ENCODE measurements at places on chromosomes 3 and 15. TPM values are rescaled to one million over a fixed set of nuclear protein-coding genes. Genes with fewer than 3 reads are reported as not detected.

- no peak for DNase-seq
These were observed 36.8 kb downstream of the TRANK1 start for GRCh38 chr3:36907911-36908646.

DNA sequence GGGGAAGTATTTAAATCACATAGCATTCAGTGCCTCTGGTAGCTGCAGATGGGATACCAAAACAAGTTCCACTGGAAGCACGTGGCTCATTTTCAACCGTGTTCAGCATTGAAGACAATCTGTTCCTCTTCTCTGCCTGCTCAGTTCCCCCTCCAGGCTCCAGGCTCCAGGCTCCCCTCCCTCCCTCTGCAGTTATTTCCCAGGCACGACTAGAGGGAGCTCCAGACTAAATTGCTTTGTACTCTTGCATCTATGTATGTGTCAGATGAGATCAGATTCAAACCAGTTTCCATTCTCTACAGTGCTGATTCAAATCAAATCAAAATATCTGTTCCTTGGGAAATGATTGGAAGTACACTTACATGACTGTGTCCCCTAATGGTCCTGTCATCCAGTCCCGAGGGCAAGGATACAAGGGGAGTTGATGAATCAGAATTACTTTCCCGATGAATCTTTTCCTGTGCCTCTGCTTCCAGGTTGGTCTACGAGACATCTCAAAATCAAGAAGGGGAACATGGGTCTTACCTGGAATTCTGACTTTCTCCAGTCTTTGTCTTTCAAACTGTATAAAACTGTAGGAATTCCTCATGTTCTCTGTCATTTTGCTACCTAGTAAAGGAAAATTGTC is 600.5 kb downstream of the EDEM1 start:
- DNase-seq = peak; percentile 48

DNA sequence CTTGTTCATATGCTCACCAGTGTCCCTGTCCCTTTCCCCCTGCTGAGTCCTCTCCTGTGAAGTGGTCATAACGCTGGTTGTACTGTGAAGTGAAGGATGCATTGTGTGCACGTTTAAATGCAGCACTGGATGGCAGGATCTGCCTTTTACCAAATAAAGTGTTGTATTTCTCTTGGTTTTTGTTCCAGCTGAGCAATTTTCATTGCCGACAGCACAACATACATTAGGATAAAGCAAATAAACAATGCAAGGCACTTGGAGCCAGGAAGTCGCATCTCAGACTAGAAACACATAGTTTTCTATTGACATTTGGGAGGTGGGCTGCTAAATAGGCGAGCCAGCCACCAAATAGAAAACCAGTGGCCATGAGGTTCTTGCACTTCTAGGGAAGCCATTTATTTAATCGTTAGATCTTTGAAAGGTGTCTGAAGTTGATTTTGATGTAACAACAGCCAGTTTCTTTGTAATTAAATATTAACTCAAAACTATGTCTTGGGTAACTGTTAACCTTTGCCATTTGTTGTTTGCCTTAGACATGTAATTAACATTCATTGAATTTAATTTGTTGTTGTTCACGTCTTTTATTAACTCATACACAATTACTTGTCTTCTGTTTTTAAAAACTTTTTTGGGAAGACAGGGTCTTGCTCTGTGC is 185.3 kb downstream of the FNDC3B start:
- peak; percentile 62 for DNase-seq

- DNase-seq = peak; percentile 79
These were observed 75.0 kb downstream of the STARD9 start for GRCh38 chr15:42650208-42651066.

DNA sequence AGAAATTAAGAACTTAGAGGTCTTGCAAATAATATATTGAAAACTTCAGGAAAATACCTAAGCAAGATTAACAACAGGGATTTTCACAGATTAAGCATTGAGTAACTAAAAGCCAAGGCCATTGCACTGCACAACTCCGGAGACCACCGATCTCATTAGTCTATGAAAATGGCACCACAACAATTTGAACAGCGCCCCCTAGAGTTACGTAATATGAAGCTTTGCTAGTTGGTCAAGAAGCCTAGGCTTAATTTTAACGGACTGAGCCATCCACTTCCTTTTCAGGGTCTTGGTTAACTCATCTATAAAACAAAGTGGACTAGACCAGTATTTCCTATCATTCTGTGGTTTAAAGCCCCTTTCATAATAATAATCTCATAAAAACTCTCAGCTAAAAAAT is 24.8 kb downstream of the TMEM212 start:
- DNase-seq = no peak

DNA sequence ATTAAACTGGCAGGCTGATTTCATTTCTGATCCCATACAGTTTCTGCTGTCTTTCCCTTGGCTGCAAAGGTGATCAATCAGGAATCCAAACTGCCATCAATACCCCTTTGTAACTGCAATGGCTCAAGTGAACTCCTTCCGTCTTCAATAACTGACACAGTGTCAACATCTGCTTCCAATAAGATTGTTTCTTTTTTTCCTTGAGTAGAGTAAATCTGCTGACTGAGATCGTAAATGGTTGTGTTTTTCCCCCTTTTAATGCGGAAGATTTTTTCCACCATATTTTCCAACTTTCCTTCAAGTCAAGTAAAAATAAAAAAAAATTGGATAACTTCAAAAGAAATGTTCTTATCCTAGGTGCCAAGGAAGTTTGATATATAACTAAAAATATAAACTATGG is 48.7 kb downstream of the VGLL3 start:
- no peak for DNase-seq

DNA sequence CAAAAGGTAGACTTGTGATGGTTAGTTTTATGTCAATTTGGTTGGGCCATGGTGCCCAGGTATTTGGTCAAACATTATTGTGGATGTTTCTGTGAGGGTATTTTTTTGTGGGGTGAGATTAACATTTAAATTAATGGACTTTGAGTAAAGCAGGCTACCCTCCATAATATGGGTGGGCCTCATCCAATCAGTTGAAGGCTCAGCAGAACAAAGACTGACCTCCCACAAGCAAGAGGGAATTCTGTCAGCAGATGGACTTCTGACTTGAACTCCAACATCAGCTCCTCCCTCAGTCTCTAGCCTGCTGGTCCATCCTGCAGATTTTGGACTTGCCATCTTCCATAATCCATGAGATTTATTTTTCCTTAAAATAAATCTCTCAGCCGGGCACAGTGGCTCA is 55.6 kb upstream of the BNC1 start:
- DNase-seq = no peak

GRCh38 chr15:40287968-40288367 is 5.1 kb upstream of the ANKRD63 start:
- DNase-seq = no peak

GRCh38 chr3:81968658-81969057 is 207.2 kb upstream of the GBE1 start:
- no peak for DNase-seq

DNA sequence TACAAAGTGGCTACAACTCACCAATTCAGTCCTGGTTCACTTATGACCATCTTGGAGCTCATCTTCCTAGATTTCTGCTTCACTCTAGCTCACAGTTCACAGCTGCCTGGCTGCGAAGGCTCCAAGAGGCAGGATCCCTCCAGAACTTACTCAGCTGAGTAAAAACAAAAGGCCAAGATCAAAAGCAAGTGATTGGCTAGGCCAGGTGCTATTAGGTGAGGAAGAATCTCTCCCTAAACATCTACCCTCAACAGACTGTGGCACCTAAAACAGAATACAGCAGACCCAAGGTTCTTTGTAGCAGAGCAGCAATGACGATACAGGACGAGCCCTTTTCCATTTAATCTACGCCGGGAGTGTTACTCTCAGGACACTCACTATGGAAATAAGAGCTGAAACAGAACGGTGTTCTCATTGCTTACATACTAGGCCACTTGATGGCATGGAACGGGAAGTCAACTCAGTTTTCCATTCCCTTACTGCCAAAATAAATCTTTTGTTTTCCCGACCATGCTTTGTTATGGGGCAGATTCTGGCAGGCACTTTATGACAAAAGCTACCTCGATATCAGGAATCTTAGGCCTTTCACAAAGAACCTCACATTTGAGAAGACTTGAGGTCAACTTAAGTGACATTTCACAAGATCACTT is 901 bp downstream of the ICE2 start:
- peak; percentile 29 for DNase-seq

- DNase-seq = no peak
These were observed 290.1 kb downstream of the MFSD1 start for GRCh38 chr3:159091936-159092335.

Gene DUSP7
- 17.5 TPM for polyA plus RNA-seq

GRCh38 chr15:63942486-63943365 is 103.6 kb downstream of the DAPK2 start:
- no peak for DNase-seq

GRCh38 chr15:82105451-82106215 is 59.8 kb upstream of the MEX3B start:
- DNase-seq = no peak

- no peak for DNase-seq
These were observed 103.9 kb downstream of the HCN4 start for GRCh38 chr15:73264881-73265280.

DNA sequence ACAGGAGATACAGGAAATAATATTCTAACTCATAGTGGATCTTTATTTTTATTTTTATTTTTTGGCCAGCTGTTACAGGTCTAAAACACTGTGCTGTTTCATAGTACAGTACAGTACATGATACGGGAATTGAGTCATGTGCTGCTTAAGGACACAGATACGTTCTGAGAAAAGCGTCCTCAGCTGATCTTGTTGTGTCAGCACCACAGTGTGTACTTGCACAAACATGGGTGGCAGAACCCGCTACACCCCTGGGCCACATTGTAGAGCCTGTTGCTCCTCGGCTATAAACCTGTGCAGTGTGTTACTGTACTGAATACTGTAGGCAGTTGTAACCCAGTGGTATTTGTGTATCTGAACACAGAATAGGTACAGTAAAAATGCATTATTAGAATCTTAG is 183.4 kb downstream of the OR4M2 start:
- DNase-seq = no peak

GRCh38 chr15:49423901-49424550 is 984 bp downstream of the FGF7 start:
- no peak for DNase-seq

DNA sequence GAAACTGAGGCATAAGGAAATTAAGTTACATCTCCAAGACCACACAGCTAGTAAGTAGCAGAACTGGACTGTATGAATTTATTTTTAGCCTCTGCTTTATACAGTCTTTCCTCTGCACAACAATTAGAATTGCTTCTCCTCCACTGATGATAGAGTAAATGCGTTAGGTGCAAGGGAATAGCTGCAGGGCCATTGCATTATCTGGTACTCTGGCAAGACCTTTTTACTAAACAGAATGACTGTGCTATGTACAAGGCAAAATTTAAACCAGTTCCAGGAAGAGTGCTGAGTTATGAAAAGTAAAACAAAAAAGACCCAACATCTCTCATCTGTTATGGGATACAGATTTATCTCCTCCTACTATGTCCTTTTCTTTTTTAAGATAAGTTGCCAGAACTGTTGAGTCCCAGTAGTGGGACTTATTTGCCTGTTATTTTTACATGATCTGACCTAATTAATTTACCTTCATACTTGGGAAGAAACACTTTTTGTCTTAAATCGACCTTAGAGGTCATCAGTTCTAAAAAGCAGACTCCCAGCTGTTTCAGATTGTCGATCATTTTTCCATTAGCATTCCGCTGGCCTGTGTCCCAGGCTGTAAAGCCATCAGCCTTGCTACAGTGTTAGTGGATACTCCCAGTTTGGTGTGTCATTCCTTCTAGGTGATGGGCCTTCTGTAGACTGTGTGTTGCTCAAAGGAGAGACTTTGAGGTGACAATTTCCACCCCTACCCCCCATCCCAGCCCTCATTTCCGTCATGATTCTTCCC is 147.5 kb upstream of the NUDT16 start:
- DNase-seq = no peak

DNA sequence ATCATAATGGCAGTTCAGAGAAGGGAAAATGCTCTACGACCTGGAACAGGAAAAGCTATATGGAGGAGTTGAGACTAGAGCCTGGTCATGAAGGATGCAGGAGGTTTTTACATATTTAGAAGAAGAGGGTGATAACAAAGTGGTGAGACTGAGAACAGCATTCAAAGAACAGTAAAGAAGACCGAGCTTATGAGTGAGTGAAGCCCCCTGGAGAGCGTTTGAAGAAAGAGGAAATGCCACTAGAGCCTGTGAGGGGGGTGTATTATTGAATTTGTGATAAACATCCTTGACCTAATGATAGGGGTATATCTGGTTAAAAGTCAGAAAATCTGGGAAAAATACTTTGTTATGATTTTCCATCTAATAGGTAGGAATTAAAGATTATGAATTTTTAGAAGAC is 4.2 kb downstream of the PARP9 start:
- no peak for DNase-seq

GRCh38 chr15:26260517-26261133 is 397.5 kb upstream of the ATP10A start:
- peak; percentile 41 for DNase-seq

DNA sequence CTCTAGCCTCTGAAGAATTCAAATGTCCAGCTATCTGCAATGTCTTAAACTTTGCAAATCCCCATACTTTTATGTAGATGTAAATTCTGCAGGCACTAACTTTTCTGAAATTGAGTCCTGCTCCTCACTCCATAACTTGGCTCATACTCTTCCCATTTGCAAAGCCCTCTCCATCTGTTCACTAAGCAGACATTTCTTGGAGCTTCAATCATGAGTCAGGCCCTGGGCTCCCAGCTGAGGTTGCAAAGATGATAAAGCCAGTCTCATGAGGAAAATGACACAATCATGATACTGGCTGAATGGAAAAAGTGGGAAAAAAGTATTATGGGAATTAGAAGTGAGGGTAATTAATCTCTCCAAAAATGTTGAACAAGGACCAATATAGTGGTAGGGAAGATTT is 507.6 kb downstream of the NR2F2 start:
- no peak for DNase-seq

Gene CACNA2D3
- polyA plus RNA-seq = 1.7 TPM

Measured in renal pelvis (tissue), 12 donors.